ENCODE measurements at places on chromosomes 11 and 22. TPM values are rescaled to one million over a fixed set of nuclear protein-coding genes. Genes with fewer than 3 reads are reported as not detected.

The ART5 gene
- 0.69 TPM for total RNA-seq

The CDC42BPG gene
- total RNA-seq: 2.7 TPM

The BCO2 gene
- total RNA-seq: 4.6 TPM

The GGT5 gene
- total RNA-seq: 4.1 TPM

The ACTN3 gene
- not detected for total RNA-seq

The CLDN5 gene
- 257 TPM for total RNA-seq

The SYTL2 gene
- 33.0 TPM for total RNA-seq

The KCNJ1 gene
- not detected for total RNA-seq

The PAX6 gene
- not detected for total RNA-seq

The GAL3ST1 gene
- total RNA-seq: not detected

The PHETA2 gene
- 19.7 TPM for total RNA-seq

The EFEMP2 gene
- 98.4 TPM for total RNA-seq

The XKR3 gene
- total RNA-seq: not detected

The GUCY1A2 gene
- 44.6 TPM for total RNA-seq

The BTBD18 gene
- not detected for total RNA-seq

The KCNQ1 gene
- total RNA-seq: 2.6 TPM

The EXPH5 gene
- total RNA-seq: 6.9 TPM

The MPPED2 gene
- 16.3 TPM for total RNA-seq

The DKK3 gene
- total RNA-seq: 26.4 TPM

The PGA4 gene
- 4.7 TPM for total RNA-seq

The TMPRSS6 gene
- total RNA-seq: not detected

The APOL5 gene
- total RNA-seq: not detected

The GRIA4 gene
- total RNA-seq: 37.2 TPM

Measured in uterus (tissue), 4 donors.